ENCODE measurements at places on chromosomes 16 and 17. TPM values are rescaled to one million over a fixed set of nuclear protein-coding genes. Genes with fewer than 3 reads are reported as not detected.

DUSP3 gene
- total RNA-seq, result 110 TPM

EFCAB13 gene
- total RNA-seq, result 34.2 TPM

KREMEN2 gene
- total RNA-seq, result not detected

DNA sequence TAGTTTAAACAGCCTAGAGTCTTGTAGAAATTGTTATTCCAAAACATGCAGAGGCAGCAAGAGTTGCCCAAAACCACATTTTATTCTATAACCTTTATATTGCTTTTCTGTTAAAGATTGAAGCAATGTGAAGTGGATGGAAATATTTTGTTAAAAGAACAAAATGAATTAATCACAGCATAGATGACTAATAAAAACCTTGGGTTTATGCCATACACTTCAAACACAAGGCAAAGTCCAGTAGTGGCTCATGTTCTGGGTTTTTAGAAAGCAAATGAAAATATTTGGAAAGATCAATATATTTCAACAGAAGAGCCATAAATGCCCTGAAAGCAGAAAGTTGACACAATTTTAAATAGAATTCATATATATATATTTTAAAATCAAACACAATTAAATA is 36.7 kb upstream of the ULK2 start:
- no peak for DNase-seq

GRCh38 chr17:794876-795275 is 12.7 kb downstream of the MRM3 start:
- DNase-seq, result peak; percentile 94

DNA sequence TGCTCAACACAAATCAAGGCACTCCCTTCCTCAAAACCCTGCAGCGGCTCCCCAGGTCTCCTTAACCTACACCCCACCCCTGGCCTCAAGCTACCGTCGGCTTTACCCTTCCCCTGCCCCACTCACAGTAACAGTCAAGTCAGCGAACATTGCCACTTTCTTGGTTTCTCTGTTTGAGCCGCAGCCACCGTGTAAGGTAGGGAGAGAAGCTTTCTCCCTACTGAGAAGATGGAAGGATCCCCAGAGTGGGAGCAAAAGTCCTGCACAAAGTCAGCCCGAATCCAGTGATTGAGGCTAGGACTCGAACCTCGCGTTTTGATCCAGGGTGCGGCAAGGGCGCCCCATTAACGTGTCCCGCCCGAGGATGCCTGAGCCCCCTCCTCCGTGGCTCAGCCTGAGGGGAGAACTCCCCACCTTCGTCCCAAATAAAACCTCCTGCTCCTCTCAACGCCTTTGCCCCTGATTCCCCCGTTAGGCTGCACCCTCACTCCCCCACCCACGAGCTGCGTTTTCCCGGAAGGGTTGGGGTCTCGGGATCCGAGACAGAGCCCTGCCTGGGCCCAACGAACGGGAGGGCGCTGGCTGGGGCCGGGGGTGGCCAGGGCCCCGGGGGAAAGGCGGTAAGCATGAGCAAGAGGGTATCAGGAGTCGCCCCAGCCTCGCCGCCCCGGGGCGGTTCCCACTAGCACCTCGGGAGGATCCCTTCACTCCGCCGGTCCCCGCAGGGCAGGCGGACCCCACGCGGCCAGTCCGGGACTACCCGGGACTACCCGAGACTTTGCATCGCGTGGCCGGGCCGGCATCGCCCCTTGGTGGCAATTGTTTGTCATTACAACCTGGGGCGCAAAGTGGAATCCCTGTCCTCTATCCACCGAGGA is 9.9 kb upstream of the NAGS start:
- peak; percentile 88 for DNase-seq

GRCh38 chr16:65244787-65245186 is 122.9 kb upstream of the CDH11 start:
- DNase-seq, result no peak

DNA sequence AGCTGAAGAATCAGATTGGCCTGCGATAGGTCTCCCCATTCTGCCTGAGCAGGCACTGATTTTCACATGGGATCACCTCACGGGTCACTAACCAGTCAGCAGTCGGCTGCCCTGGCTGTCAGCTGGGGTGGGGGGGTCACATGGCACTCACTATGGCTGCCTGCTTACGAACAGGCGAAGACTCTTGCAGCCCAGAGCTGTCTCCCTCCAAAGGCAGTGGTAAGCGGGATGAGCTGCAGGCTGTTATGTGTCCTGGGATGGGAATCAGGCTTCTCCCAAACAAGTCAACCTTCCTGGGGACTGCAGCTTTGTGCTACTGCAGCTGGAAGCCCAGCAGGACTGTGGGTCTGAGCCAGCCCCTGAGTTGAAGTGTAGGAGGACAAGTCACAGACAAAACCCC is 29.0 kb upstream of the ADORA2B start:
- no peak for DNase-seq

All from aorta (tissue), 5 donors.